ENCODE measurements at places on chromosomes 5 and 9. TPM values are rescaled to one million over a fixed set of nuclear protein-coding genes. Genes with fewer than 3 reads are reported as not detected.

ZNF483 gene
- 0.96 TPM for total RNA-seq

DHX29 gene
- 5.1 TPM for total RNA-seq

ANKRD31 gene
- total RNA-seq: 0.07 TPM

C8G gene
- total RNA-seq: not detected

KIF4B gene
- total RNA-seq: not detected
